ENCODE measurements at places on chromosomes 1 and 21.
A peak's percentile ranks its signal among the peaks of the same experiment; 100 is the strongest.

GRCh38 chr1:237901299-237901934, 10.7 kb upstream of the ZP4 start:
- no peak for ATAC-seq

- ATAC-seq = no peak
These were observed 34.5 kb downstream of the HMGB4 start for GRCh38 chr1:33898406-33898805.

DNA sequence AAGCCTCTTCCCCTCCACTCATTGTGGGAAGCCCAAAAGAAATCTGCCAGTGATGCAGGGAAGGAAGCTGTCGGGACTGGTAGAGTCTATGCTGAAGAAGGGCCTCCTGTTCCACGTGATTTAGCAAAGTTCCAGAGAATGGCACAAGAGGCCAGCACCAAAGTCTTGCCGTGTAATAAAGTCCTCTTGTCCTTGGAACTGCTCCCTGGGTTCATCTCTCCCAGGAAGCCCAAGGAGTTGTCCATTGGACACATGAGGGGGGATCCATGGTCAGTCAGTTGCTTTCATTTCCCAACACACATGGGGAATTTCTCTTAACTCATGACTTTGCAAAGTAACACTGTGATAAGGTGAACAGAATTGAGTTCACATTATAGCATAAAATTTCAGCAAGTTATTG, 116.1 kb upstream of the RAB4A start:
- ATAC-seq = no peak

DNA sequence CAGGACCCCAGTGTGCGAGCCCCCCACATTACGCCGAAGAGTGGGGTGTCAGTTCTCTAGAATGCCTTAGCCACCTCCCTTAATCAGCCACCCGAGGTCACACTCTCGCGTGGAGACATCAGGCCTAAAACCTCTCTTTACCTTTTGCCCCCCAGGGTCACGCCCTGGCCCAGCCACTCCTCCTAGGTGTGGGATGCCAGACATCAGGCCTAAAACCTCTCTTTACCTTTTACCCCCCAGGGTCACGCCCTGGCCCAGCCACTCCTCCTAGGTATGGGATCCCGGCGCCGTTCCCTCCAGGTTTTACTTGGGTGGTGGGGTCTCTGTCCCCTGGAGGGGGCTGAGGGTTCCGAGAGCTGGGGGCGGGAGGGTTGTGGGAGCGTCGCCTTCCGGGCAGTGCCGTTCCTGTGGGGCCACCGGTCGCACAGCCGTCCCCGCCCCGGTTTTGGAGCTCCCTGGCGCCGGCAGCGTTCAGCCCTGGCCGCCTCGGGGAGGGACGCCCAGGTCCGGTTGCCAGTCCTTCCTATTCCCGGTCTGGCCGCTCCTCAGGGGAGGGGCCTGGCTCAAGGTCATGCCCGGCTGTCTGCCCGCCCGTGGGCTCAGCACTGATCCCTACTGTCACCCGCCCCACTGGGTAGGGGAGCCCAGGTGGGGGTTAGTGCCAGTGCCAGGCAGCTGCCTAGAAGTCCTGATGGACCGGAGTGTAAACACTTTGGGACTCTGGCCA, 882 bp downstream of the VPS13D start:
- peak; percentile 56 for ATAC-seq

DNA sequence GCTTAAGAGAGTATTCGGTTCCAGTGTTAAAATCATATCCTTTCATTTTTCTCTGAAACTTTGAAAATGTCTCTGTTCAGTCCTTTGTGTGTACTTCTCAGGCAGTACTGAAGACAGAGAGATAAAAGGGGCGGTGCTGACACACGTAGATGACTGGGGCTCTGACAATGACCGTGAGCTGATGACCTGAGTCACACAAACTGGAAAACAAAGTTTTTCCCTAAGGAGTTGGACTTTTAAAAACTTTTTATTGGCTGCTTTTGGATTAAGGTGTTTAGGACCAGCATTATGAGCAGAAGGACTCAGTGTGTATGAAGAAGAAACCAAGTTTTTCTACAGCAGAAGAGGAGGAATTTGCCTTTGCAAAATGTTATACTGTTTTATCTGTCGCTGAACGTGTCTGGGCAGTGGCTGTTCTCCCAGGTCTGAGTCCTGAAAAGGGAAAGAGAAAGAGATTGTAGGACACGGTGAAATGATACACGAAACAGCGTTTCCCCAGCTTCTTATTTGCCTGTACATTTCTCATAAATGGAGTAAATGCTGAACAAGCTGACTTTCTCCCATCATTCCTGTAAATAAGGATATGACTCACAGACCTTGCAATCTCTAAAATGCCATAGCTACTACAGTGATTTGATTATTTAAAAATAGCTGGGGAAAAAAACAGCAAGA, 51.5 kb downstream of the MAP3K7CL start:
- ATAC-seq = peak; percentile 83

DNA sequence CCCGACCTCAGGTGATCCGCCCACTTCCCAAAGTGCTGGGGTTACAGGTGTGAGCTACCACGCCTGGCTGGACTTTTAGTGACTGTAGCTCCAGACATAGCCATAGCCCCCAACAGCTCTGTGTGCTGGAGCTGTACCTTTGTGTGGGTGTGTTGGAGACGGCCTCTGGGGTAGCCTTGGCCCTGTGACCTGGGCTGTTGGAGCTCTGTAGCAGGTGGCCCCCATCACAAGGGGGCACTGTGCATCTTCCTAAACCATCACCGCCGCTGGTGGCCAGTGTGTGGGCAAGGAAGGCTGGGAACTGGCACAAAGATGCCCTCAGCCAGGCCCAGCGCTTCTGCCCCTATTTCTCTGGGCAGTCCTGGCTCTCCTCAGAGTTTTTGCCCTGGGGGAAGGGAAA, 38.4 kb upstream of the FOXO6 start:
- no peak for ATAC-seq

Data from gastroesophageal sphincter (tissue), 4 donors.